ENCODE measurements at places on chromosomes 11 and 22. TPM values are rescaled to one million over a fixed set of nuclear protein-coding genes. Genes with fewer than 3 reads are reported as not detected.

The TRPM5 gene
- not detected for total RNA-seq

The ENTHD1 gene
- 4.8 TPM for total RNA-seq

The RAD9A gene
- total RNA-seq: 9.4 TPM

The OR6A2 gene
- 1.9 TPM for total RNA-seq

The NUDT22 gene
- 17.3 TPM for total RNA-seq

The KCNK4 gene
- 3.6 TPM for total RNA-seq

The HTR3B gene
- not detected for total RNA-seq

The PAX6 gene
- 5.5 TPM for total RNA-seq

The JAML gene
- total RNA-seq: 18.8 TPM

The TST gene
- total RNA-seq: 12.5 TPM

The RCOR2 gene
- total RNA-seq: 3.4 TPM

The OR52I2 gene
- total RNA-seq: 4.8 TPM
